ENCODE measurements at places on chromosomes 5 and 9. TPM values are rescaled to one million over a fixed set of nuclear protein-coding genes. Genes with fewer than 3 reads are reported as not detected.

The PCDHGA8 gene
- total RNA-seq, result 0.56 TPM

The CCDC171 gene
- total RNA-seq, result 1.8 TPM

DNA sequence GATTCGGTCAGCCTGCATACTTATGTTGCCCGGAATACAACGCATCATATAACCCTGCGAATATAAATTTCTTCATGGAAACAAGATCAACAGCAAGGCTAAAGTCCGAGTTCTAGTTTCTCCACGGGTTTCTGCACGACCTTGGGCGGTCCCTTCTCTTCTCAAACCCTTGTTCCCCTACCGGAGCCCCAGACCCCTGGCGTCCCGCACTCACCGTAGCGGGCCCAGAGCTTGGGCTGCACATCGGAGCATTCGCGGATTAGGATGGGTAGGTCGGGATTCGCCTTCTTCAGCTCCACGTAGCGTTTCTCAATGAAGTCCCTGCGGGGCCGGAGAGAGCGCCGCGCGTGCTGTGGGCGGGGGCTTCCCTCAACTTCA, 399 bp downstream of the NDUFA2 start:
- peak overlapping the region; percentile 86 for H3K4me3 ChIP-seq
- peaks cover 74% of the 10 kb centered on the region for H3K36me3 ChIP-seq
- H3K27me3 ChIP-seq, result no peaks in the 10 kb centered on the region
- H3K27ac ChIP-seq, result peak overlapping the region; percentile 93

DNA sequence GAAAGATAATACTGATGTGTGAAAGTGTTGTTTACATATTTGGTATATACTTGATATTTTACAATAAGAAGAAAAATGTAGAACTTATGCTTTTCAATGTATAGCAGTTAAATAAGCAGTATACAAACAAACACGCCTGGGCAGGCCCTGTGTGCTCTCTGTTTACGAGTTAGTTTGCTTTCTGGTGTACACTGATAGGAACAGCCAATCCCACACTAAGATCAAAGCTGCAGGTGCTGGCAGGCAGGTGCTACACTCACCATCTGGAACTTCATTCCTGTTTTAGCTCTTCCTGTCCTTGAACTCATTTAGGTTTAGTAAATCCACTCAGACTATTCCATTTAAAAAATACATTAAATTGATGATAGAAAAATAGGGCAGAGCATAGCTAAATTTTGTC, 614.7 kb upstream of the ST8SIA4 start:
- no peak overlapping the region for H3K4me3 ChIP-seq
- no peaks in the 10 kb centered on the region for H3K27me3 ChIP-seq
- H3K4me1 ChIP-seq, result no peaks in the 10 kb centered on the region
- no peak for DNase-seq
- H3K36me3 ChIP-seq, result no peaks in the 10 kb centered on the region

The CDC20B gene
- not detected for total RNA-seq

DNA sequence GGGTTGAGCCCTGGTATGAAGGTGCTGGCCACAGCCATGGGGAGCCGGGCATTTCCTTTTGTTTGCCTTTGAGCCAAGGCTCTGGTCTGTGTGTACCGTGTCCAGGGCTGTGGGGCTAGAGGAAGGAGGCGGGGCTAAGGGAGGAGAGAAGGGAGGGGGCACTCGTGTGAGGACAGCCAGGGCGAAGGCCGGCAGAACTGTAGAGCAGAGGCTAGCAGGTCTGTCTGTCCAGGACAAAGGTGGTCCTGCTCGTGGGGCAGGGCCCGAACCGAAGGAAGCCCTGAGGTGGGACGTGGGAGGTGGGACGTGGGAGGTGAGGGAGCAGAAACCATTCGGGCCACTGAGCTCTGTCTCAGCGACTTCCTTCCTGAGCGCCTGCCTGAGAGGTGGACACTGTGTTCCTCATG, 41.3 kb upstream of the TESK1 start:
- no peak overlapping the region for H3K4me3 ChIP-seq
- no peak overlapping the region for H3K27ac ChIP-seq
- no peak for DNase-seq
- peaks cover 6% of the 10 kb centered on the region for H3K36me3 ChIP-seq

DNA sequence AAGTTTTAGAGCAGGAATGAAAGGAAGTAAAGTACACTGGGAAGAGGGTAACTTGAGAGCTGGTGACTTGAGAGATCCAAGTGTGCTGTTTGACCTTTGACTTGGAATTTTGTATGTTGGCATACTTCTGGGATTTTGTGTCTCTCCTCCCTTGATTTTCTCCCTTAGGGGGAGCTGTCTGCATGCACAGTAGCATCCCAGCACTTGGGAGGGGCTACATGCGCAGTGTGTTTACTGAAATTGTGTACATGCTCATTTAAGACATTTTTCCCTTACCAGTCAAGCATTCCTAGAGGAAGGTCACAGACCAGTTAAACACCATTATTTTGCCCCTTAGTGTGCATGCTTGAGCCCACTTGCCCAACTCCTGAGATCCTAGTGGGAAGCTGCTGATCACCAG, 120.1 kb downstream of the ZNF622 start:
- no peaks in the 10 kb centered on the region for H3K36me3 ChIP-seq
- no peak overlapping the region for H3K27ac ChIP-seq
- H3K4me1 ChIP-seq, result no peaks in the 10 kb centered on the region
- H3K4me3 ChIP-seq, result no peak overlapping the region
- DNase-seq, result peak; percentile 25

- no peak overlapping the region for H3K27ac ChIP-seq
- peaks cover 16% of the 10 kb centered on the region for H3K36me3 ChIP-seq
- no peaks in the 10 kb centered on the region for H3K27me3 ChIP-seq
Observed at GRCh38 chr9:136239983-136240330, 5.7 kb downstream of the QSOX2 start.

The IRX4 gene
- 41.2 TPM for total RNA-seq

The ZNF883 gene
- total RNA-seq, result 0.51 TPM

DNA sequence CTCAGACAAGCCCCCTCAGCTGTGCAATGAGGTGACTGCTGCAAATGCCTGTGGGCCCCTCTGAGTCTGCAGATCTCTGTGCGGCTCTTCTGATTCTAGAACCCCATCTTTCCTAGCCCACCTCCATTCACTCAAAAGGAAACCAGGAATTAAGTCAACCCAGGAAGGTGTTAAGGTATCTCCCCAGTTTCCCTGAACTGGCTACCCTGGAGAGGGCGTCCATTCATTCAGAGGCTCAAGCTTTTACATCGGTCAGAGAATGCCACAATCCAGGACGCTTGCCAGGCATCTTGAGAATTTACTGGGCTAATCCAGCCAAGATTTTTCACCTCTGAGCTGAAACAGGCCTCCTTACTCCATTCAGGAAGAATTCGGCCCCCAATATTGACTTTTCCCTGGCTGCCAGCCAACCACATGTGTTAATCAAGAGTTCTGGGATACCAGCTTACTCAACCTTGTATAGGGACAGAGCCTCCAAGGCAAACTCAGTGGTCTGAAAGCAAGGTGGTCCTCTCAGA, 889 bp upstream of the ADAMTS12 start:
- no peak overlapping the region for H3K27ac ChIP-seq
- no peaks in the 10 kb centered on the region for H3K36me3 ChIP-seq
- peaks cover 10% of the 10 kb centered on the region for H3K4me1 ChIP-seq
- H3K4me3 ChIP-seq, result peak overlapping the region; percentile 48

The FBN2 gene
- 236 TPM for total RNA-seq

GRCh38 chr5:12615141-12615820, 711.0 kb upstream of the CTNND2 start:
- H3K27ac ChIP-seq, result no peak overlapping the region
- no peaks in the 10 kb centered on the region for H3K36me3 ChIP-seq

The SPATA31D4 gene
- not detected for total RNA-seq

The PCDHGC4 gene
- total RNA-seq, result 1.7 TPM

The SOX30 gene
- total RNA-seq, result not detected

The RANBP3L gene
- not detected for total RNA-seq

The C9orf153 gene
- total RNA-seq, result not detected

The FAM153A gene
- total RNA-seq, result not detected

The RPS23 gene
- 2,870 TPM for total RNA-seq

The AOPEP gene
- 32.4 TPM for total RNA-seq

DNA sequence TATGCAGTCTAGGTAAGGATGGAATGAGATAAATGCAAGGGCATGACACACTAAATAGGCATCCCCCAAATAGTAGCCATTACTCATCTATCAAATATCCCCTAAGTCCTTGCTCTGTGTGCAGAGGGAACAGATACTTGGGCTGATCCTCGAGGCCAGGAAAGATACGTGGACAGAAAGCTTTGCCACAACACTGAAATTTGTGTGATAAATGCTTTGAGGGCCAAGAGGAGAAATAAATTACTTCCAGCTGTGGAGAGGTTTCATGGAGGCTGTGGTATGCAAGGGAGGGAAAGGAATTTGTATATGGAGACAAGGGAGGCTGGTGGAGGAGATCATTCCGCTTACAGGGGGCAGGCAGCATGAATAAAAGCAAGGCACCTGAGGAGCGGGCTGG, 18.5 kb downstream of the ATOX1 start:
- DNase-seq, result no peak
- no peaks in the 10 kb centered on the region for H3K27me3 ChIP-seq
- H3K27ac ChIP-seq, result peak overlapping the region; percentile 86
- peaks cover 50% of the 10 kb centered on the region for H3K4me1 ChIP-seq

GRCh38 chr9:95742821-95743220, 132.7 kb upstream of the ERCC6L2 start:
- no peaks in the 10 kb centered on the region for H3K36me3 ChIP-seq
- no peak overlapping the region for H3K27ac ChIP-seq
- peaks cover 10% of the 10 kb centered on the region for H3K27me3 ChIP-seq
- H3K4me1 ChIP-seq, result no peaks in the 10 kb centered on the region
- no peak for DNase-seq
- no peak overlapping the region for H3K4me3 ChIP-seq

DNA sequence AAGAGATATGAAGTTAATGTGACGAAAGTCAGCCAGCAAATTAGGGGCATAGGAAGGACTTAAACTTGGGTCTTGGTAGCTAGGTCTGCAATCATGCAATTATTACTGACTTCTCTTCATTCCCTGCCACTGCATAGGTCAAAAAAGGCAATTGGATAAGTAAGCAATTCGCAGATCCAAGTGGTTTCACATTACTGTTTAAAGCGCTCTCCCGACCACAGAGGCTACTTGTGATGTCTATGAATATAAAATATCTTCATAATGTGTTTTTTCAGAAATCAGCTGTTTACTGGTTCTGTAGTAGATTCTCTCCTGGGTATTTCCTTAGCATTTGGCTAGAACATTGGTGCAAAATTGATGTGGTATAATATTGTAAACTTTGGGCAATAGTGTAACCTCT, 174.7 kb upstream of the PTGER4 start:
- H3K4me1 ChIP-seq, result no peaks in the 10 kb centered on the region
- no peaks in the 10 kb centered on the region for H3K36me3 ChIP-seq
- H3K4me3 ChIP-seq, result no peak overlapping the region
- no peak for DNase-seq
- no peak overlapping the region for H3K27ac ChIP-seq

DNA sequence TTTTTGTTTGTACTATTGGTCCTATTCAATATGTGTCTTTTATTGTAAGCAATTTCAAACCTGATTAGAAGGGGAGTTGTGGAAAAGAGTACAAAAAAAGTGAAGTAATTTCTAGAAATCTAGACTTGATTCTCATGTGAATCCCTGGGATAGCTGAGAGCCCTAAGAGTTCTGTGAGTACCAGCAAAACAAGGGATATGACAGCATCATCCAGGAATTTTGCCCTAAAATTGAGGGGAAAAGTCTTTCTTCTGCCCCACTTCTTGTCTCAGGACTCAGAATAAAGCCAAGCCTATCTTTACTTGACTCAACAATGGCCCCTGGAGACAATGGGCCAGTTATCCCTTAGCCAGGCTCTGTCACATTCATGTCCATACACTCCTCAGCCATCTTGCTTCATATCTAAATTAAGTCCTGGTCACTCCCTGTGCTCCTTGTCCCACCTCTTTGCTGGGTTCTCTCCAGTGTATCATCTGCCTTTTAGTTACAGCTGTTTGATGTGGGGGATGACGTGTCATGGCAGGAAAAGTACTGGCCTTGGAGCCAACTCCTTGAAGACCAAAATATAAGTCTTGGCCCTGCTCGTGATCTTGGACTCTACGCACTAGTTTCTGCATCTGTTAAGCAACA, 81.2 kb downstream of the ADAMTS12 start:
- no peaks in the 10 kb centered on the region for H3K36me3 ChIP-seq
- DNase-seq, result no peak
- no peak overlapping the region for H3K27ac ChIP-seq
- no peaks in the 10 kb centered on the region for H3K27me3 ChIP-seq
- no peak overlapping the region for H3K4me3 ChIP-seq

- no peaks in the 10 kb centered on the region for H3K36me3 ChIP-seq
- no peaks in the 10 kb centered on the region for H3K4me1 ChIP-seq
- H3K4me3 ChIP-seq, result no peak overlapping the region
- H3K27ac ChIP-seq, result no peak overlapping the region
Observed at GRCh38 chr5:124342986-124343385, 403.5 kb downstream of the ZNF608 start.

- H3K36me3 ChIP-seq, result peaks cover 30% of the 10 kb centered on the region
- no peak overlapping the region for H3K4me3 ChIP-seq
- H3K27ac ChIP-seq, result no peak overlapping the region
Observed at GRCh38 chr5:55338810-55339243, 31.0 kb downstream of the MTREX start.

- H3K4me1 ChIP-seq, result peaks cover 8% of the 10 kb centered on the region
- no peaks in the 10 kb centered on the region for H3K27me3 ChIP-seq
- no peaks in the 10 kb centered on the region for H3K36me3 ChIP-seq
- H3K27ac ChIP-seq, result no peak overlapping the region
Observed at GRCh38 chr9:32672469-32672868, 37.0 kb upstream of the TAF1L start.

The OCLN gene
- 9.0 TPM for total RNA-seq

The WNT8A gene
- total RNA-seq, result not detected

DNA sequence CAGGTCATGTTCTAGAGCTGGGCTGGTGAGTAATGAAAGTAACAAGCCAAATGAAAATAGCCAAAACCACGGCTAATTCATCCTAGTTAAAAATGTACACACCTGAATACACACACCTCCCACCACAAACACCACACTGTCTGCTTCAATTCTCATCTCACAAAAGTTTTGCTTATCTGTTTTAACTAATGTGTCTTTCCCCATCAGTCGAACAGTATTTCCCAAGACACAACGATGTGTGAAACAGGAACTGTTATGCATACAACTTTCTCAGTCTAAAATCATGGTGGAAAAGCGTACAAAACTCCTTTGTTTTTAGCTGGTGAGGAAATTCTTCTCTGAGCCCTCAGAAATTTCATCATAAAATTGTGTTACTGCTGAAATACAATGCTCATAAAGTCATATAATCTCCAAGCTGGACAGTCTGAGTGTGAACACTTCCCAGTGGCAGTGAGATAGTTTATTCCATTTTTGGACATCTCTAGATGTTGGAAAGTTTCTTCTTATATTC, 242.4 kb downstream of the EFNA5 start:
- no peak for DNase-seq
- H3K4me3 ChIP-seq, result peak overlapping the region; percentile 10
- H3K4me1 ChIP-seq, result peaks cover 47% of the 10 kb centered on the region
- peak overlapping the region; percentile 85 for H3K27ac ChIP-seq

DNA sequence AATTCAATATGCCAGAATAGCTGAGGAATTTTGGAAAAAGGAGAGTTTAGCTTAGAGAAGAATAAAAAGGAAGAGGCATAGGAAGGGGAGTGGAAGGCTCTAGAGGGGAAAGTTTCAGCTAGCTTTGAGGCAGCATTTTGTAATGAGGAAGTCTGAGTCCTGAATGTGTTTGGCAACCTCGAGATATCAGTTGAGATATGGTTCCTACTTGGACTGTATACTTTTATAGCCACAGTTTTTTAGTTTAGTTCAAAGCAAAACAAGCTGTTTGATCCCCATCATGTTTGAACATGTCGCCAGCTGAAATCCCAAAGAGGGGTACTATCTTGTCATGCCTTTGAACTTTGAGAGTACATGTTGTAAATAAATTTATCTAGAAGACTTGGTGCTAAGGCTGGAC, 559.0 kb upstream of the FTMT start:
- no peak for DNase-seq
- H3K4me3 ChIP-seq, result no peak overlapping the region
- no peaks in the 10 kb centered on the region for H3K36me3 ChIP-seq
